Activated naive CD4-positive, alpha-beta T cell treated with Interleukin-2 at 50 U/mL for 16 hours (primary cell): ENCODE measurements at places on chromosomes 1 and 21.

GRCh38 chr1:150555198-150555970 lies 6.2 kb downstream of the ADAMTSL4 start:
- DNase-seq = no peak

DNA sequence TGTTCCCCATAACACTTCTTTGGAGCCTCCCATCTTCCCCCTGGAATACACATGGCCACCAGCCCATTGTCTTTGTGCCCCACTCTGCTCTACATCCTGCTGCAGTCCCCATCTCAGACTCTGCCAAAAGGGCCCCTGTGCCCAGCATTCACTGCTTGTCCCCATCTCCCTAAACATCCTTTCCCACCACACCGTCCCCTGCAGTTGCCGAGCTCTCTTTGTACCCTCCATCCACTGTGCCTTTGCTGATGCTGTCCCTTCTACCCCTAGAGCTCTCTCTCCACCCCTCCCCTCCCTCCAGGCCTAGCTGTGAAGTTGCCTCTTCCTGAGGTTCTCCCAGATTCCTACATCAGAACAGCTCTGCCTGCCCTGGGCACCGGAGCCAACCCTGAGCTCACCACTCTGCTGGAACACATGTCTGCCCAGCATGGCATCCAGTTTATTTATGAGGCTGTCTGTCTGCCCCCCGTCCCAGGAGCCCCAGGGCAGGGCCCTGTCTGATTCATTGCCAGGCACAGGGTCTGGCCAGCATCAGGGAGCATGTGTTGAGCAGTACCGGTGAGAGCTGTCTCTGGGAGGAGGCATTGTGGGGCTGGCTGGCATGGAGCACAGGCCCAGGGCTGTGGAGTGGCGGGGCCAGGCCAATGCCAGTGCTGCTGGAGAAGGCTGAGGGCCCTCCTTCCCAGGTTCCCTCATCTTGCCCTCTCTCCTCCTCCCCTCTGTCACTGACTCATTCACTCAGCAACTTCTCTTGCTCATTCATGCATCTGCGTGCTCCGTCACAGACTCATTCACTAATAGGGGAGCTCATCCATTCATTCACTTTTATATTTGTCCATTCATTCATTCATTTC lies 28.8 kb downstream of the EDN2 start:
- DNase-seq = no peak

DNA sequence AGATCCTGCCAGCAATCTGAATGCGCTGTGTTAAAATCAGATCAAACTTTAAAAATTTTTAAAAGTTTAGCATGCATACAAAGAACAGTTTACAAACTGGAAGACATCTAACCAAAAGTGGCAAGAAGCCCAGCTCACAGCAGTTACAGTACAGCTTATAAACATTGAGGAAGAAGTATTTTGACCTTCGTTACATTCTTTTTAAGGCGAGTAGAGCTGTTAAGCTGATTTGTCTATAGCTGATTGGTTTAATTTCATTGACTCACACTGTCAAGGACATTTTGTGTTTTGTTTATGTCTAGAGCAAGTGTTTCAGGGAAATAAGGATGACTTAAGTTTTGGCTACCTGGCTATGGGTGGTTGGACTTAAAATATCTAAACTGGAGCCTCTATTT lies 3.0 kb upstream of the PGM1 start:
- DNase-seq = no peak

DNA sequence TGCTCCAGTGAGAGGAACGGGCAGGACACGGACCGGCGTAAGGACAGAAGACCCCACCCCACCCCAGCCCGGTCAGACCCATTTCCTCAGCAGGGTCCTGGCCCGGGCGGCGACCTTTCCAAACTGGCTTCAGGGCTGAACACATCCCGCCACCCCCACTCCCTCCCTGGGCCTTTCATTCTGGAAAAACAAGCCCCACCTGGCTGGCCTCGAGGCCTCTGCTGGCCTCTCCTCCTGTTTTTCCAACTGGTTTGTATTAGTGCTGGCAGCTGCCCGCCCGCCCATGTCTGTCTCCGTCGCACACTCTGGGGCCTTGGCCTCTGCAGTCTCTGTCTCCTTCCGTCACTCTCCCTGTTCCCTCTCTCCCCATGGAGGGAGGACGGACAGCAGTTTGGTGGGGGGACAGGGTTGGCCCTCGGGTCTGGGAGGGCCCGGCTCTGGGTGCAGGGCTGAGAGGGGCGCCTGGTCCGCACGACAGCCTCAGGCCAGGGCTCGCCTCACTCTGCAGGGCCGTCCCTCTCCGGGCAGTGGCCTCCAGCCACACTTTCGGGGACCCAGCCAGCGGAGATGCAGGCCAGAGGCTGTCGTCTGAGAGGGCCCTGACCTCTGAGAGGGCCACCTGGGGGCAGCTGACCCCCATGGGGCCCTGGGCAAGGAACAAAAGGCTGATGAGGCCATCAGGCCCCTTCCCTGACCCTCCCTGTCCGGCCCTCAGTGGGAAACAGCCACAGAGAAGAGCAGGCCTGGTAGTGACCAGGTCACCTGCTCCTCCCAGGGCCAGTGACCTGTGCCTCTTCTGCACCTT lies 1.5 kb upstream of the MXRA8 start:
- DNase-seq = no peak

- no peak for DNase-seq
Observed at GRCh38 chr1:42952303-42953001, 6.2 kb downstream of the SLC2A1 start.

GRCh38 chr1:78043436-78043835 lies 2.3 kb upstream of the GIPC2 start:
- DNase-seq = no peak

GRCh38 chr21:45318146-45318555 lies 30.5 kb upstream of the POFUT2 start:
- no peak for DNase-seq

DNA sequence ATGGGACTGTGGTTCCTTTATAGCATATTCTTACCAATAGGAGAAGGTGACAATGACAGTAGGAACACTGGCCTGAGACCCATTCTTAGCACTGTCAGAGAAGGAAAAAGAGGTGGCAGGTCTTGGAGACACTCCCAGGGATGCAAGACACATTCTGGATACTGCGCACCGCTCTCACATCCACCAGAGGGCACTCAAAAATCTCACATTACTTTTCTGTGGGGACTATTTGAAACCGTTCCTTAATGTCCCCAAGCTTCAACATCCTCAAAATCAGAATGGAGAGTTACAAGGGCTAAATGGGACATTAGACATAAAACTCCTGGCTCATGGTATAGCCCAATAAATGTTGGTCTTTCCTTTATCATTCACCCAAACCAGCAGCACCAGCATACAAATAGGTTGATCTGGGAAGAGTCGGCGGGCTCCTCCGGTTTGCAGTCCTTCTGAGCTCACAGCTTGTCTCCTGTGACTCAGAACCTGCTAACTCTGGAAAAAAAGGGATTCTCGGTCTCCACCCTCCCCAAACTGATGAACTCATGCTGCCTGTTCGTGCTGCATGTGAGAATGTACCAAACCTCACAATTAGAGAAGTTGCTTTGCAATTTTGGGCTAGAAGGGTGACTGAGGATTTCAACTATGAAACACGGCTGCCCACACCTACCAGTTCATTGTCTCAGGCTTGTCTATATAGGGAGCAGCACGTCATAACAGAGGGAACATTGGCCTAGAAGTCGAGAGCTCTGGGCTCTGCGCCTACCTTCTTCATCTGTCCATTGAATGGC lies 40.2 kb downstream of the IL12RB2 start:
- DNase-seq = no peak

DNA sequence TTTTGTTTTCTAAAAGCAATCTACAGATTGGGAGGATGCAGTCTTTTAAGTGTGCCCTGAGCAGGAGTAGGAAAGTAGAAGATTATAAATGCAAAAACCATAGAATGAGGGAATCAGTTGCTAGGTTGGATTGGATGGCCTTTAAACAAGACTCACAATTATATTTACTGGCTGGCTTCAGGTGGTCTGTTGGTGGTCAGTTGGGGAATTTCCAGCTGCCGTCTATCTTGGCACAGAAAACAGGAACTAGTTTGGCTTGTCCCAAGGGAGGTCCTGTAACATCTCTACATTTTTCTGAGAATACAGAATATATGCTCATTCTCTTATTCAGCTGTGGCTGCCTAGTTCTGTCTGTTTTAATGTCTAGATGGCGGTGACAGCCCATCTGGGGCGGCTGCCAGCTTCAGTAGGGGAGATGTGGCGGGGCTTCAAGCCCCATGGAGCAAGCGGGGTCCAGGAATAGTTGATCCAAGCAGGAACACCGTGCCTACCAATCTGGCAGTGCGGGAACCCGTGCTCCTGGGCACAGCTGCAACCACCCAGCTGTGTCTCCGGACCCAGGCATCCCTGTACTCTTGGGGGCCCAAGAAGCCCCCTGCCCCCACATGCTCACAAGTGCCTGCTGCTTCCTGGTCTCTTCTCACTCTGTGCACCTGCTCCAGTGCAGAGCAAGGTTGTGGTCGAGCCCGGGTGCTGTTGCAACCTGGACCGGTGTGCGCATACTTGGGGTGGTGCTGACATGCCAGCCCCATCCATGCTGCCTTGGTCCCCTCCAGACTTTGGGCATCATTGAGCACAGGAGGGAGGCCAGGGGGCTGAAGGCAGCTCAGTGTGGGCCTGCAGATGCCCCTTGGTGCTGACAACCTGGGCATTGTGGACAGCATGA lies 1182.6 kb downstream of the AMY1C start:
- DNase-seq = no peak

DNA sequence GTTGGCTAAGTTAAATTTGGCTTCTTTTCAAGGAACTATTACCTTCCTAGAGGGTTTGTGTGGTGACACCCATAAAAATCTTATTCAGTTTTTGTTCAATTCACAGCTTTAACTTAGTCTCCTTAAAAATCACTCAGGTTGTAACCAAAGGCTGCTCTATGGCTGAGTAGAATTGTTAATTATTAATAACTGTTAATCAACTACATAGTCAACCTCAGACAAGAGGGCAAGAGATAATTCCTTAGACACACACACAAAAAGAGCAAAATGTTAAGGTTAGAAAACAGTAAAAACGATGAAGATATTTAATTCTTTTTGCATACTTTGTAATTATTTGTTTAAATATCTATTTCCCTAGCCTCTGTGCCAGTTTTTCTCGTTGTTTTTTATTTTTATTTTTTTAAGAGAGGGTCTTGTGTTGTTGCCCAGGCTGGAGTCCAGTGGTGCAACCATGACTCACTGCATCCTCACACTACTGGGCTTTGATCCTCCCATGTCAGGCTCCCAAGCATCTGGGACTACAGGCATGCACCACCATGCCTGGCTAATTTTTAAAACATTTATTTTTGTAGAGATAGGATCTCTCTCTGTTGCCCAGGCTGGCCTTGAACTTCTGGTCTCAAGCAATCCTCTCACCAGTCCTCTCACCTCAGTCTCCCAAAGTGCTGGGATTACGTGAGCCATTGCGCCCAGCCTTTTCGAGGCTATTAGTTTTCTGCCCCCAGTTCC lies 215.2 kb downstream of the DISC1 start:
- no peak for DNase-seq

GRCh38 chr1:39116116-39116607 lies 88.3 kb upstream of the MACF1 start:
- DNase-seq = no peak

DNA sequence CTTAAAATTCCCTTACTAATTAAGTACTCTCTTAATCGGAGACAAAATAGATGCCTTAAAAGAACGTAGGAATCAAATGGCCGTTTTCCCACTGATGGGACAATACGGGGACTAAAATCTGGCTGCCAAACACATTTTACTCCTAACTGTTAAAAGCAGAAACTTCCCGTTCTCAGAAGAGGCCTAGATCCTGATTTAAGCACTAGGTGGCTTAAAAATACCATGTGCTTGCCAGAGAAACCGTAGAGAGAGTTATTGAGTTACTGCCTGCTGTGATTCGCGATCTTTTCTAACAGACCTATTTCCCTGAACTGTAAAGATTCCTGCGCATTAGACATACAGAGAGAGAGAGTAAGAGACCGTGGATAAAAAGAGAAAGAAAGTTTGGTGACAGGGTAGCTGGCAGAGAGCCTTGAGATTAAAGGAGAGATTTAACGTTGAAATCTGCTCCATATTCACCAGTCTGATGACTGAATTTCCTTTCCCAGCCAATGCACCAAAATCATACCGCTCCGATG lies 54.4 kb upstream of the STUM start:
- DNase-seq = no peak

- no peak for DNase-seq
Observed at GRCh38 chr1:26686795-26687194, 9.0 kb upstream of the ARID1A start.

DNA sequence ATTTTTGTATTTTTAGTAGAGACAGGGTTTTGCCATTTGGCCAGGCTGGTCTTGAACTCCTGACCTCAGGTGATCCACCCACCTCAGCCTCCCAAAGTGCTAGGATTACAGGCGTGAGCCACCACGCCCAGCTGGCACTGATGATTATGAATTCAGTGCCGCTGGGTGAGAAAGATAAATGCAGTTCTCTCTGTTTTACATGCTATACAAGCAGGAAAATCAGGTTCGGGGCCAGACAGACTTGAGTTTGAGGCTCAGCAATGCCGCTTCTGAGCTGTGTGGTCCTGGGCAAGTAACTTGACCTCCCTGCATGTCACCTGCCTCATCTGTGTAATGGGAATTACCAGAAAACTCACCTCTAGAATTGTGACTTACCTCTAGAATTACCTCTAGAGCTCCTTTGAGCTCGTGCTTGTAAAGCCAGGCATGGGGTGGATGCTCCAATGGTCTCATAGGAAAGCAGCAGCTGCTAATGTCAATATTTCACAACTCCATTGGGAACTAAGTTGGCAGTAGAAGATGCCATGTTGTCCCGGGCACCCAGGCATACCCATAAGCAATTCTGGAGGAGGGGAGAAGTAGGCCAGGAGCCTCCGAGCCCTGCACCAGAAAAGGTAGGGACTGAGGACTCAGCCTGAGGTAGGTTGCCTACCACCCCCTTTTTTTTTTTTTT lies 119.8 kb upstream of the SLC25A33 start:
- no peak for DNase-seq

DNA sequence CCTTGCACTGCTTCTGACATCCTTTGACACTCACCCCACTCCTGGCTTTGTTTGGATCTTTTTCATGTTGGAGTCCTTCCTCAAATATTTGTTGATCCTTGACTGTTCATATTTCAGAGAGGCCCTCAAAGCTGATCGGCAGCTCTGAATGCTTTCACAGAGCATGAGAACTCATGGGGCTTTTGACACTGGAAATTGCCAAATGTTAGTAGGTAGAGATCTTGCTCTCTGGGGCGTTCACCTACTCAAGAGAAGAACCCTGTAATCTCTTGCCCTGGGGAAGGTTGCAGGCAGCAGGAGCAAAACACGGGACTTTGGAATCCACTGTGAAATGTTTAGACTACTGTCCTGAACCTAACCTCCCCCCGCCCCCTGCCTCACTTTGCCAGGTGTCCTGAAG lies 67.4 kb upstream of the STUM start:
- DNase-seq = no peak
